Stimulated activated CD8-positive, alpha-beta memory T cell treated with anti-CD3 and anti-CD28 coated beads, Interleukin-4, amount 100 ng/mL, for 4 hours (primary cell): ENCODE measurements at places on chromosomes 6 and 20.

GRCh38 chr6:138105880-138106664 is 1.1 kb downstream of the PERP start:
- DNase-seq, result no peak

GRCh38 chr6:149614337-149614736 is 34.2 kb downstream of the KATNA1 start:
- DNase-seq, result no peak

GRCh38 chr20:57003012-57003411 is 263.4 kb downstream of the BMP7 start:
- DNase-seq, result no peak

- no peak for DNase-seq
These were observed 133.2 kb downstream of the CDH4 start for GRCh38 chr20:61385296-61385695.

DNA sequence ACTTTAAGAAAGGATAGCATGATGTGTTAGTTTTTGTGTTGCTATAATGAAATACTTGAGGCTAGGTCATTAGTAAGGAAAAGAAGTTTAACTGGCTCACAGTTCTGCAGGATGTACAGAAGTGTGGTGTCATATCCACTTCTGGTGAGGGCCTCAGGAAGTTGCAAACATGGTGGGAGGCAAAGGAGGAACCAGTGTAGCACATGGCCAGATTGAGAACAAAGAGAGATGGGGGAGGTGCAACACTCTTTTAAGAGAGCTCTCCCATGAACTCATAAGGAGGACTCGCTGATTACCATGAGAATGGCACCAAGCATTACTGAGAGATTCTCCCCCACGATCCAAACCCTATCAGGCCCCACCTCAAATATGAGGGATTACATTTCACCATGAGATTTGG is 265.4 kb downstream of the RIMS1 start:
- no peak for DNase-seq

DNA sequence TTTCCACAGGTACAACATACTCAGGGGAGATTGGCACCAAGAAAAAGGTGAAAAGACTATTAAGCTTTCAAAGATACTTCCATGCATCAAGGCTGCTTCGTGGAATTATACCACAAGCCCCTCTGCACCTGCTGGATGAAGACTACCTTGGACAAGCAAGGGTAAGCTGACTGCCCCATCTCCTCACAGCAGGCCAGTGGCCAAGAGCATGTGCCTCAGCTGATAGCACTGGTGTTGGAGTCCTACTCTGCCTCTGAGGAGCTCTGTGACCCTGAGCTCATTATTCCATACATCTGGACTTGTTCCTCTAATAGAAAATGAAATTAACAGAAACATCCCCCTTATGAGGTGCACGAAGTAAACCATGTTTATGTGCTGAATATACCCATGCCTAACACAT is 102.8 kb downstream of the MTFR2 start:
- no peak for DNase-seq

DNA sequence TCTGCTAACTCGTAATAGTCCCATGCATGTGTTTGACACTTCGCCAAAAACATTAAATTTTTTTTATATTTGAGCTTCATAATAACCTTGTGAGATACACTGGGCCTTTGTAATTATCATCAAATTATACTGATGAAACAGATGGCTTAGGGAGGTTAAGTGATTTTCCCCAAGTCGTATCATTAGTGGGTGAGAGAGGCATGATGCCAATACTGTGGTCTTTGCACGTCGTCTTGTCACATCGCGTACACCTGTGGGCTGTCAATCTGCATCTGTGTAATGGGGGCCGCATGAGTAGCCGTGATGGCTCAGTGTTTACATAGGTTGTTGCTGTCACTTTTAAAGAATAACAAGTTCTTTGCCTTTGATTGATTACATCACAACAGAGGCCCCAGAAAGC is 1.7 kb downstream of the PRL start:
- DNase-seq, result no peak

DNA sequence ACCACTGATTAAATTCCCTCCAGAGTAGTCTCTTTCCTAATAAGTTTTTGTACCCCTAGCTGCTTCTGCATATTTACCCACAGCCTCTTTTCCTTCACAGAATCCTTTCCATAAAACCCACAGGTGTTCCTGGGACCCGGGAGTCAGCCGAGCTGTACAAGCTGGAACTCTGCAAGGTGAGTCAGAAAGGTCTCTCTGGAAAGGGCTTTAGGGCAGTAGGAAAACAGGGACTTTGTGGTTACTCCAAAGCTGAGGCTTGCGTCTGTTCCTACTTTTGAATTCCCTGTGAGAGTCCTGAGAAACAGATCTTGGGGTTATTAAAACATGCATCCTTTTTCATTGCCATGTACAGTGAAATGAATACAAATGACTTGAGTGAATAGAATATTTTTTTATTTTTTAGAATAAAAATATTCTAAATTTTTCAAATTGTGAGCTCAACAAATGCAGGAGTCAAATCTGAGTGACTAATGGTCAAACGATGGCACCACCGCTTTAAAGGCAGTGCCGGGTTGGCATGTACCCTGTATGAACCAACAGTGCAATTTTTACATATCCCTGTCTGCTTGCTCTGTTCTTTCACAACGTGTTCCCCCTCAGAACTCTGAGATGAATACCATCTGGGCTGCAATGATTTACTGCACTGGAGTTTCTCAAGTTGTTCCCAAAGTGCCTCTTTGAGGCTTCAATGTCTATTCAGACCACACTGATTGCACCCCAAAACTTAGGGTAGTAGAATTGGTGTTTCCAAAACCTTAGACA is 78.4 kb downstream of the GFRAL start:
- DNase-seq, result no peak

DNA sequence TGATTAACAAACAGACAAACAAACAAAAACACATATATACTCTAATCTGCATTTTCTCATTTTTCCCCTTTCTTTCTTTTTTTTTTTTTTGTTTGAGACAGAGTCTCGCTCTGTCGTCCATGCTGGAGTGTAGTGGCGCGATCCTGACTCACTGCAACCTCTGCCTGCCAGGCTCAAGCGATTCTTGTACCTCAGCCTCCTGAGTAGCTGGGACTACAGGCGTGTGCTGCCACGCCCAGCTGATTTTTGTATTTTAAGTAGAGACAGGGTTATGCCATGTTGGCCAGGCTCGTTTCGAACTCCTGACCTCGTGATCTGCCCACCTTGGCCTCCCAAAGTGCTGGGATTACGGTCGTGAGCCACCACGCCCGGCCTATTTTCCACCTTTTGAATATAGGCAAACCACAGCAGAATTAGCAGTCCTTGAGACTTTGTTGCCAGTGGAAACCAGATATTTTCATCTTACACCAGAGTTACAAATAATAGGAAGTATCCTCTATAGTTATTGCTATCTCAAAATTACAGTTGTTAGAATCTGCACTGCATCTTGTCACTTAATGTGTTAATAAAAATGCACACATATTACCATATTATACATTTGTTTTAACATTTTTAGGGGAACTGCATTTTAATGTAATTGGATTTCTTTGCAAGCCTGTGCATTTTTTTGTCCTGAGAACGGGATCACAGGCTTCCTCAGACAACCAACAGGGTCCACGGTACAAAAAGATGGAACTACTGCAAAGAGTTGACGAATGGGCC is 208.2 kb upstream of the ZNF217 start:
- no peak for DNase-seq

GRCh38 chr6:163250116-163250515 is 164.4 kb upstream of the QKI start:
- DNase-seq, result no peak

DNA sequence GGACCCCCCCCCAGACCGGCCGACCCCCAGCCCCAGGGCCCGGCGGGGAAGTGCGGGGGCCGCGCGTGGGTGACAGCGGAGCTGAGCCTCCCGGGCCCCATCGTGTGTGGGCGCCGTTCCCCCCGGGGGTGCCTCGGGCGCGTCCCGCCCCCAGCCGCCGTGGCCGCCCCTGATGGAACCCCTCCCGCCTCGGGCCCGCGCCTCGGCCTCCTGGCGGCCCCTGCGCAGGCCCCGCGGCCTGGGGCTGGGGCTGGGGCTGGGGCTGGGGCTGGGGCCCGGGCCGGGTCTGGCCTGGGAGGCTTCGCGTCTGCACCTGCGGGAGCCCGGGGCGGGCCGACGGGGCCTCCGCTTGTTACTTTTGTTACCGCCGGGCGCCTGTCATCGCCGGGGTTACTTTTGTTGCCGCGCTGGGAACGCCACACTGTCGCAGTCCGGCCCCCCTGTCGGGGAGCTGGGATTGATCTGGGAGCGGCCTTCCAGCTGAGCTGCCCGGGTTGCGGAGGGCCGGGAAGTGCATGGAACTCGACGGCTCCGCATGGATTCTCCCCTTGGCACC is 598 bp downstream of the OGFR start:
- no peak for DNase-seq

- no peak for DNase-seq
These were observed 32.6 kb downstream of the SLC2A10 start for GRCh38 chr20:46741924-46742668.

DNA sequence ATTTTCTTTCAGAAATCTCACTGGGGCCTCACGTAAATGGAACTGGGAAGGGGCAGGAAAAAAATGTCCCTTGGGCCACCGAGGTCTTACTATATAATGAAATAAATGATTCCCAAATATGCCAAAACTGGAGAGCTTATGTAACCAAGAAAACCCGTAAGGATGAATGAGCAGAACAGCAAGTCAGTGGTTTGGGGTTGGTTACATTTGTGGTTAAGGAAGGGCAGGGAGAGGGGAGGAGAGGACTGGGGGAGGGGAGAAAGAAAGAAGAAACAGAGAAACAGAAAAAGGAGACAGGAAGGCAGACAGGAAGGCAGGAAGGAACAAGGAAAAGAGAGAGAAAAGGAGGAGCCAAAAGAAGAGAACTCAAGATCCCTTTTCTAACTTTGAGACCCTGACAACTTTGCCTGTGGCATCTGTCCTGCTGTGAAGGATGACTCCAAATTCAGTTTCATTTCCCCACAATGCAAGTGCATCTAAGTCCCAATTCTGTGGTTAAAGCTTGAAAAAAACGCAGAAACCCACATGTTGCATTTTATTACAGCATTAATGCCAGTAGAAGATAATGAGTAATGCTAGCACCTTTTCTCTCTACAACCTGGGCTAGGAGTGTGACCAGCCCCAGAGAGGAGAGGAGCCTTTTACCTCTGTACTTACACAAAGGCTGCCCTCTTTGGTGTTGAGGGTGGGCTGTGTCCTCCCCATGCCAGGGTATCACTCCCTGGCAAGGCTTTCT is 10.8 kb upstream of the ARMC2 start:
- no peak for DNase-seq

- no peak for DNase-seq
These were observed 27.6 kb upstream of the FRMD1 start for GRCh38 chr6:168106633-168107005.

- no peak for DNase-seq
These were observed 619 bp upstream of the PDE7B start for GRCh38 chr6:135850882-135851281.

GRCh38 chr6:138410048-138410735 is 6.2 kb downstream of the HEBP2 start:
- DNase-seq, result no peak

- no peak for DNase-seq
These were observed 102.8 kb downstream of the FYN start for GRCh38 chr6:111770263-111771093.

DNA sequence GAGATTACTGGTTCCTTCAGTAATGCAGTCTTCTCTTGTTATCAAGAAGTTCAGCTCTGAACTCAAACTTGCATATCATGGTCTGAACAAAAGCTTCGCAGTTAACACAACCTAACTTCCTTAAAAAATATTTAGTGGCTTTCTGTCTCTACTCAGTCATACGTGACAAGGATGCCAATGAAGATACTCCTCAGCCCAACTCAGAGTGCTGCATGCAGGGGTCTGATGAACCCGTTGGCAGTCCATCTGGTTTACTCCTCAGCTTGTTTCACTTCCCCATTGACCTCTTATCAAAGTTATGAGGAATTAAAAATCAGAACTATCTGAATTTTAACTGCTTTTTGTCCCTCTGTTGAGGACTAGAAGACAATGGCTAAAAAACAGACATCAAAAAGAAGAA is 56.6 kb upstream of the RIN2 start:
- no peak for DNase-seq

GRCh38 chr6:167212713-167213005 is 54.9 kb upstream of the GPR31 start:
- DNase-seq, result no peak

DNA sequence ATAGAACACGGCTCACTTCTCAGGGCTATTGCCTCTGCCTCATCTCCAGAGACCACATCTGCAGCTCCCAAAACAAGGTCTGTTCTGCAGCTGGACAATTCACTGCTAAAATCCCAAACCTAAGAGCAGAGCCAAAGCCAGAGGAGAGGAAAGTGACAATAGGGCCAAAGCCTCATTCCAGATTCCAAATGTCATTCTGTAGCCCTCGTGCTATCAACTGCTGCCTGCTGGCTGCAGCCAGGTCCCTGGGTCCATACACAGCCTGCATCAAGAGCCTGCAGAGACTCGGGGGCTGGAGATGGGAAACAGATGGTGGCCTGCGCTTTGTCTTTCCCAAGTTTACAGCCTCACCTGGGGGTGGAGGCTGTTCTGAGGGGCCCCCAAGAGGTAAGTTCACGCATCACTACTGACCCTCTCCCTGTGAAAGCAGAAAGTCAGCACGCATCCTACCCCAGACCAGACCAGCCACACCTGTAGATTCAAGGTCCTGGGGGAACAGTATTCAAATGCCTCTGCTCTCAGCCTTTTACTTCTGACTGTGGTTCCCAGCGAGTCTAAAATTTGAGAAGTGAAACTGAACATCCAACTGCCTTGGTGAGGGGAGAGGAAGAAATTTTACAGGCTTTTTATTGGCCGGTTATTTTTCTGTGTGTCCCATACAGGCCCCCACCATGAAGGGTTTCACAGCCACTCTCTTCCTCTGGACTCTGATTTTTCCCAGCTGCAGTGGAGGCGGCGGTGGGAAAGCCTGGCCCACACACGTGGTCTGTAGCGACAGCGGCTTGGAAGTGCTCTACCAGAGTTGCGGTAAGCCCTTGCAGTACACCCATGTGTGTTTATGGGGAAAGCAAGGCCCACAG is at the start of gene LY86:
Gene LY86 (plus strand): TSS at position 657 of the 860 bp plus-strand sequence. CDS start 15 bp downstream, at position 672.
- DNase-seq, result no peak

- DNase-seq, result no peak
These were observed 1.4 kb downstream of the PIM1 start for GRCh38 chr6:37171201-37171969.

DNA sequence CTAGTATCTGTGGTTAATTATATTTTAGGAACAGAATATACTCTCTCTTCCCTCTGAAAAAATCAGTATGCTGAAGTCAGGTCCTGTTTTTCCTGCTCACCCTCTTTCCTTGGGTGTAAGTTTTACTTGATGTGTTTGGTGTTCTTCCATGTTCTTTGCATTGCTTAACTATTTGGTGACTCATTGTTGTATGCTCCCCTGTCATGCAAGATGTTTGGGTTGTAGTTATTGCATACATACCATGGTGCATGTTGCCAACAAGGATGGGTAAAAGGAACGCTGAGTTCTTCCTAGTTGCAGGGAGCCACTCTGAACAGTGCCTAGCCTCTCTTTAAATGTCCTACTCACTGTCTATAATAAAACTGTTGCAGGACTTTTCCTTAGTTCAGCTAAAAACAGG is 207.9 kb upstream of the LAMP5 start:
- DNase-seq, result no peak

- DNase-seq, result no peak
These were observed 59.1 kb upstream of the CDYL start for GRCh38 chr6:4717124-4717523.
